ENCODE measurements at places on chromosomes 1 and 21.

DNA sequence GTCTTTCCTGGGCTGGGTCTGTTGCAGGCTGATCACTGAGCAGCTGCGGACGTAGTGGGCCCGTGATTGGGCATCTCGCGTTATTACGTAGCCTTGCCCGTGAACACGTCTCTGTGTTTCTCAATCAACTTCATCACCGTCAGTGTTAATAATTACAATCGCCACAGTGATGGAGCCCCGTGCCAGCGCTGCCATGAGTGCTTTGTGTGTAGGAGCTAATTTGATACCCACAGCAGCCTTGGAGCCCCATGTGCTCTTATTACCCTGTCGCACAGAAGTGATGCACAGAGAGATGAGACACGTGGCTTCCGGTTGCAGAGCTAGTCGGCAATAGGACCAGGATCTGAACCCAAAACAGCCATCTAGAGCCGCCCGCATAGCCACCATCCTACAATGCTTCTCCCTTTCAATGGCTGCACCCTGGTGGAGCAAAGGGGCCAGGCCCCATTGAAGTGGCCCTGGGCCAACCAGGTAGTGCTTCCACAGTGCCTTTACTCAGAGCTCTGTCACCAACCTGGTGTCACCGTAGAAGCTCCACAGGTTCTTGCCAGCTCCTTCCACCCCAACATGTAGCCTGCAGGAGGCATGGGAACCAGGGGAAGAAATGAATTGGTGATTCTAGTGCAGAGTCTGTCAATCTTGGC, 398.5 kb upstream of the VAMP3 start:
- DNase-seq = no peak

- no peak for DNase-seq
Observed at GRCh38 chr1:170356585-170356984, 175.4 kb upstream of the GORAB start.

DNA sequence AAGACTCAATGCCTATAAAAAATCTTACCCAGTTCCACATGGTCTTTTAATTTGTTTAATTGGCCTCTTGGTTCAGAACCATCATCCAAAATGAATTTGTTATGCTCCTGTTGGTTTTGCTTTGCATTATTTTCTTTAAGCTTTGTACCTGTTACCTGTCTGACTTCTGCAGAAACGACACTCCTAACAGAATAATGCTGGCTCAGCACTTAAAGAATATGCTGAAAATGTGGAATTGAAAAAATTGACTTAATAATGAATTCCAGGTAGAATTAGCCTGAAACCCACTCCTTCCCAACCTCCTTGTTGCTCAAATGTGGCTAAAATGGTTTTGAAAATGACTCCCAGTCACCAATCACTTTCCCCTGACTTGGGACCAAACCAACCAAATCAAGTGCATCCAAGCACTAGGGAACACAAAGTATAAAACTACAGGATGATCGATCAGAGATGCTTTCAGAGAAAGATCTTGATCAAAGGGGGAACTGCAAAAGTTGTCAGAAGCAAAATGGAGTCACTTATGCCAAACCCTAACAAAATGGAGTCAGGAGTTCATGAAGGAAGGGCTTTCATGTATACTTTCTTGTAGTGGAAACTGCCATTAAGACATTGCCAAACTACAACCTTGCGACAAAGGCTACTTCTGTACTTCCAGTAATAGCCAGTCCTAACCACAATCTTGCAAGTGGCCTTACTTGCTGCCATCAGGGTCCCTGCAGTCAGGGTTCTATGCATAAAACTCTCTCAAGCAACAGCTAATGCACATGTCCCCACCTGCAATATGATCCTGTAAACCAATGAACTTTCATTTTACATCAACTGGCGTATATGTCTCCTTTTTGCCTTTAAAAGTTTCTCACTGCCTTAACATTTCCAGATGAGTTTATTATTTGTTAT, 5.4 kb downstream of the GBP7 start:
- DNase-seq = no peak

DNA sequence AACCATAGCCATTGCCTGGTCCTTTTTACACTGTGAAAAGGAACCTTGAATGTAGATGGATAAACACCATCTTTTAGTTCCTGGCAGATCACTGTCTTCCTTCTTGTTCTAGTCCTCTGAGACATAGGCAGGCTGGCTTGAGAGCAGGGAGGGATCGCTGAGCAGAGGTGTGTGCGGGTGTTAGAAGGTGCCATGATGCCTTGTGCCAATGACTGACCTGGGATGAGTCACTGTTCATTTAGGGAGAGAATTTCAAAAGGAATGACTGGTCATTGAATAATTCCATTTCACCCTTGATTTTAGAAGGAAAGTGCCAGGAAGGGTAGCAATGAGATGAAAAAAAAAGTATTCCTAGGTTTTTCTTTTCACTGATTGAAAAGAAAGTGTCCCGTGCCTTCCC, 383.9 kb downstream of the KIF26B start:
- DNase-seq = no peak

DNA sequence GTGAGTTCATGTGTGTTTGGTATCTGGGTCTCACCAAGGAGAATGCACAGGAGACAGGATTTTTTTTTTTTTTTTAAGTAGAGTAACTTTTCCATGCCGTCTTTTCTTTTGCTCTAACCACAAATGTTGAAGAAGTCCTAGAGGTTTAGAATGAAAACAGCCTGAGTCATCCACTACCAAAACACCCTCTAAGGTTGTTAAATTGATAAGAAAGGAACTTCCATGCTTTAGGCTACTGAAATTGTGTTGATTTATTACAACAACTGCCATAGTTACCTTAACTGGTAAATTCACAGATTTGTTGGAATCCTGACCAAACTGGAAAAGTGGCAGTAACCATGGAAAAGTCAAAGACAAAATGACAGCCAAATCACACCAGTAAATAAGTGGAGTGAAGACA, 375.6 kb downstream of the AMY1C start:
- no peak for DNase-seq

- no peak for DNase-seq
Observed at GRCh38 chr1:214793708-214794107, 190.7 kb downstream of the CENPF start.

DNA sequence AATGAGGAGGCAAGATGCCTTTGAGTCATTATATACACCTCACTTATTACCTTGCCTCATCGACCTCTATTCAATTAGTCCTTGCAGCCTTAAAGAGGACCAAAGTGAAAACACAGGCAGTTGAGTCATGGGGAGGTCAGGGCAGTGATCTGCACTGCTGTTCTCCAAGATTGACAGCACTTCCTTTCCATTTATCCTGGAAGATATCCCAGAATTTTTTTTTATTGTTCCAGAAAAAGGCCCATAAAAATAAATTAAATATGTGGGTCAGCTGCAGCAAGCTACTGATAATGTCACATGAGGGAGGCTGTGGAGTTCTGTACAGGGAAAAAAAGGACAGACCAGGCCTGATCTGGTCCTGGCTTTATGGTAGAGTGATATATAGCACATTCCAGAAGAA, 33.2 kb upstream of the CDC42BPA start:
- no peak for DNase-seq

- DNase-seq = no peak
Observed at GRCh38 chr1:46211051-46211450, 7.9 kb downstream of the LURAP1 start.

- DNase-seq = no peak
Observed at GRCh38 chr1:165928075-165928731, 100.8 kb downstream of the UCK2 start.

- no peak for DNase-seq
Observed at GRCh38 chr1:6425658-6426057, 1.1 kb downstream of the ESPN start.

- no peak for DNase-seq
Observed at GRCh38 chr1:234997896-234998741, 130.5 kb downstream of the TOMM20 start.

DNA sequence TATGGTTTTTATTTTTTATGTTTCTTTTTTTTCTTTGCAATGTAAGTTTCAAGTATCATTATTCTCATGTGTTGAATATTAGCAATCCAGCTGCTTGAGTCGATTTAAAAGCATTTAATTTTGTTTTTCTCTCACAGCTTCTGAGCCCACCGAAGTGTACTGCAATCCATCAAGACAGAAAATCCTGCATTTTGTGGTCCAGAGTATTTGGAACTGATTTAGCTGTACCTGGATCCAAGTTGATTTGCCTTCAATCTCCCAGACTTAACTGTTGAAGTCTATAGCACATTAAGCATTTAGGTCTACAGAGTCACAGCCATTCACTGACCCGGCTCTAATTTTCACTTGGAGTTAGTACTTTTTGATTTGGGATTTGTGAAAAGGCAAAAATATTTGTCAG, 622.9 kb upstream of the ADAMTS5 start:
- no peak for DNase-seq

DNA sequence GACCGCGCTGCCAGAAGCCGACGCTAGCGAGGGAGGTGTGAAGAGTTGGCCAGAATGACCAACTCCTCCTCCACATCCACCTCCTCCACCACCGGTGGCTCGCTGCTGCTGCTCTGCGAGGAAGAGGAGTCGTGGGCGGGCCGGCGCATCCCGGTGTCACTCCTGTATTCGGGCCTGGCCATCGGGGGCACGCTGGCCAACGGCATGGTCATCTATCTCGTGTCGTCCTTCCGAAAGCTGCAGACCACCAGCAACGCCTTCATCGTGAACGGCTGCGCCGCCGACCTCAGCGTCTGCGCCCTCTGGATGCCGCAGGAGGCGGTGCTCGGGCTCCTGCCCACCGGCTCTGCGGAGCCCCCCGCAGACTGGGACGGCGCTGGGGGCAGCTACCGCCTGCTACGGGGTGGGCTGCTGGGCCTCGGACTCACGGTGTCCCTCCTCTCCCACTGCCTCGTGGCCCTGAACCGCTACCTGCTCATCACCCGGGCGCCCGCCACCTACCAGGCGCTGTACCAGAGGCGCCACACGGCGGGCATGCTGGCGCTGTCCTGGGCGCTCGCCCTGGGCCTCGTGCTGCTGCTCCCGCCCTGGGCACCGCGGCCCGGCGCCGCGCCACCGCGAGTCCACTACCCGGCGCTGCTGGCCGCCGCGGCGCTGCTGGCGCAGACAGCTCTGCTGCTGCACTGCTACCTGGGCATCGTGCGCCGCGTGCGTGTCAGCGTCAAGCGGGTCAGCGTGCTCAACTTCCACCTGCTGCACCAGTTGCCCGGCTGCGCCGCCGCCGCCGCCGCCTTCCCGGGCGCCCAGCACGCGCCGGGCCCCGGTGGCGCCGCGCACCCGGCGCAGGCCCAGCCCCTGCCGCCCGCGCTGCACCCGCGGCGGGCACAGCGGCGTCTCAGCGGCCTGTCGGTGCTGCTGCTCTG, 1.2 kb downstream of the GPR88 start:
- no peak for DNase-seq

- no peak for DNase-seq
Observed at GRCh38 chr1:17646444-17647280, 107.2 kb downstream of the ARHGEF10L start.

DNA sequence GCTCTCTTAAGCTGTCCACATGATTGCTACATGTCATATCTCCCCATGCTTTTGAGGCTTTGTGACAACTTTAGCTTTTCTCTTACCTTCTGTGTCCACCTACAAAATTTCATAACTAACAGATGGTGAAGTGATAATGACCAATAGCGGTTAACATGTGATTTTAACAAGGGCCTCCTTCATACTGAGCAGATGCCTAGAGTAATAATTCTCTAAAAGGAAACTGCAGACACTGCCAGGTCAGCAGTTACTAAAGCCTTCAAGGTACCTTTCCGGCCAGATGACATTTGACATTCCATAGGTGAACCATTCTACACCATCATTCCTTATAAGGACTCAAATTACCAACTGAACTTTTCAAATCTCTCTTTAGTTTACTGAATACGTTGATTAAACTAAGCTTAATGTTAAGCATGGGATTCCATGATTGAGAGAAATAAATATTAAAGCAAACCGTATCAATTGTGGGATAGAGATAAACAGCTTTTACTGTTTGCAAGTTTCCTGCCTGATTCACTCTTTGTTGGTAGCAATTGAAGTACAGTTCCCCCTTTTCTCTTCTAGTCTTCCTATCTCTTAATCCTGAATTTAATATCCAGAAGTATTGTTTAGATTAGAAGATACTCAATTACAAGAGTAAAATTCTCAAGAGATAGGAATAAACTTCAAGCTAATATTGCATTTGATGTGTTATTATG, 205.1 kb downstream of the PLA2G4A start:
- no peak for DNase-seq

DNA sequence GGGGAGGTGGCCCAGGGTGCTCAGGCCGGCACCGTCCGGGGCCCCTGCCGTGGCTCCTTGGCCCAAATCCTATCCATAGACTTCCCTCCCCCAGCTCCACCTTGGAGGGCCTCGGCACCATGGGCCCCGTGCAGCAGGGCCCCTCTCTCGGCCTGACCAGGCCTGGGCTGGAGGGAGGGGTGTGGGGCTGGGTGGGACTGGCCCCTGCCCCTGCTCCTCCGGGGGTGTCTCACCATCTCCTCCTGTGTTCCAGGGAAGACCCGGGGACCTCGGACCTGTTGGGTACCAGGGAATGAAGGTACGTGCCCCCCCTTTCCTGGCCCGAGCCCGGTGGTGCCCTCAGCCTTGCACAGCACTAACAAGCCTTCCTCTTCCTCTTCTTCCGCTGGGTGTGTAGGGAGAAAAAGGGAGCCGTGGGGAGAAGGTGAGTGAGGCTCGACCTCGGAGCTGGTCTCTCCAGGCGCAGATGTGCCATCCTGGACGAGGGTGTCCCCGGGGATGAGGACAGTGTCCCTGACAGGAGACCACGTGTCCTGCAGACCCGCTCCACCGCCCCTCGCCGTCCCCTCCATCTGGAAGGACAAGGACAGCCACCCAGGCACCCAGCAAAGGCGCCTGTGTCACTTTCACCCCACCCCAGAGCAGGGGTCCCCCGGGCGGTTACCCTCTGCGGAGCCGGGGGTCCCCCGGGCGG, 7.9 kb downstream of the COL6A1 start:
- no peak for DNase-seq

- DNase-seq = no peak
Observed at GRCh38 chr1:22107126-22107525, 35.8 kb downstream of the WNT4 start.

DNA sequence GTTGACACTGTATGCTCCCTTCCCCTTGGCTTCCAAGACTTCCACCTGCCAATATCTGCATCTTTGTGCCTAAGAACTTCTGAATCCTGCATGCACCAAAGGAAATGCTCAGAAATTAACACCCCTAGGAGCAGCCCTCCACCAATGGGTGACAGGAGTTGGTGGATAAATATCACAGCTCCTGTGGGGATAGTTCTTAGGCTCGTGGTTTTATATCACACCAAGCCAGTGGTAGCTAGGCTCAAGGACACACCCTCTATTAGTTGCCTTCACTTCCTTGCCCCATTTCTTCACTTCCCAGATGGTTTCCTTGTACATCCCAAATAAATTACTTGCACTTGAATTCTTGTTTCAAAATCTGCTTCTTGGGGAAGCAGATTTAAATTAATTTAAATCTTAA, 16.9 kb upstream of the CDC14A start:
- no peak for DNase-seq

GRCh38 chr1:105626276-105626987, 1430.0 kb upstream of the PRMT6 start:
- no peak for DNase-seq

All from left renal cortex interstitium (tissue), 4 donors.